ENCODE measurements at places on chromosomes 3 and 15.

DNA sequence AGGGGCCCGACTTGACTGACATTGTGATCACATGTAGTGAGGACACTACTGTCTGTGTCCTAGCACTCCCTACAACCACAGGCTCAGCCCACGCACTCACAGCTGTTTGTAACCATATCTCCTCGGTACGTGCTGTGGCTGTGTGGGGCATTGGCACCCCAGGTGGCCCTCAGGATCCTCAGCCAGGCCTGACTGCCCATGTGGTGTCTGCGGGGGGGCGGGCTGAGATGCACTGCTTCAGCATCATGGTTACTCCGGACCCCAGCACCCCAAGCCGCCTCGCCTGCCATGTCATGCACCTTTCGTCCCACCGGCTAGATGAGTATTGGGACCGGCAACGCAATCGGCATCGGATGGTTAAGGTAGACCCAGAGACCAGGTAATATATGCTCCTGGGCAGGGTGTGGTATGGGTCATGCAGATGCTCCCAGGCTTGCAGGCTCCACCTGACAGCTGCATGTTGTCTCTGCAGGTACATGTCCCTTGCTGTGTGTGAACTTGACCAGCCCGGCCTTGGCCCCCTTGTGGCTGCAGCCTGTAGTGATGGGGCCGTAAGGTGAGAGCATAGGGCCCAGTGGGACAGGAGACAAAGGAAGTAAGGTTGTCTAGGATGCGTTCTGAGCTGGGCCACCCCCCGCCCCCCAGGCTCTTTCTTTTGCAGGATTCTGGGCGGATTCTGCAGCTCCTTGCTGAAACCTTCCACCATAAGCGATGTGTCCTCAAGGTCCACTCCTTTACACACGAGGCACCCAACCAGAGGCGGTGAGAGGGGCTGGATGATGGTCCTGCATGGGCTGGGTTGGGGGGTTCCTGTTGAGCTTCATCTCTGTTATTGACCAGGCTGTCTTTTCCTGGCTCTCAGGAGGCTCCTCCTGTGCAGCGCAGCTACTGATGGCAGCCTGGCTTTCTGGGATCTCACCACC lies 4.4 kb downstream of the DALRD3 start:
- no peak for DNase-seq

GRCh38 chr15:73950831-73951561 lies 24.7 kb downstream of the LOXL1 start:
- DNase-seq = peak; percentile 41

DNA sequence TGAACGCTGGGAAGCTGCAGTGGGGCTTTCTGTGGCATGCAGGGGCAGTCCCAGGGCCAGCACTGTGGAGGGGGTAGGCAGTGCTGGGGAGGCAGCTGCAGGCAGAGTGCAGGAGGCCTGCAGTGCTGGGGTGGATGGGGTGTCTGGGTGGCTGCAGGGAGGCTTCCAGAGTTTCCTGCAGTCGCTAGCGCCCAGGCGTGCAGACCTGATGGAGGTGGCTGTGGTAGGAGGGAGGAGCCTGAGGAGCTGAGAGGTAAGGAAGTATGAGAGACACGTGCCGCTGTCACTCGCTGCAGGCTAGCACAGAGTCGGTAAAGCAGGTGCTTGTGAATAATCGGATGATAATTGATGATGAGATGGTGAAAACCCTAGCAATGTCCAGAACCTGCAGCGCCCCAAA lies 16.3 kb downstream of the SYNM start:
- no peak for DNase-seq

DNA sequence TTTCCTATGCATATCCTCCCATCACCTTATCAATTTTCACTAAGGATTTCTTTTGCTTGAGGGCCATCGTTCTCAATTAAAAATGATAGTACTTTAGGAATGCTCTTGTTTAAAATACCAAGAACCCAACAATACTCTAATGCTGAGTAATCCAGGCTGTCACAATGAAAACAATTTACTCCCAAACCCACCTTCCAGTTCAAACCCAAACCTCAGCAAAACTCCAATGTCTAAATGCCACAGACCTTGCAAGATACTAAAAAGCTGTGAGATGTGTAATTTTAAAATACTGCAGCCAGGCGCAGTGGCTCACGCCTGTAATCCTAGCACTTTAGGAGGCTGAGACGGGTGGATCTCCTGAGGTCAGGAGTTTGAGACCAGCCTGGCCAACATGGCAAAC lies 889.8 kb downstream of the ROBO1 start:
- no peak for DNase-seq

DNA sequence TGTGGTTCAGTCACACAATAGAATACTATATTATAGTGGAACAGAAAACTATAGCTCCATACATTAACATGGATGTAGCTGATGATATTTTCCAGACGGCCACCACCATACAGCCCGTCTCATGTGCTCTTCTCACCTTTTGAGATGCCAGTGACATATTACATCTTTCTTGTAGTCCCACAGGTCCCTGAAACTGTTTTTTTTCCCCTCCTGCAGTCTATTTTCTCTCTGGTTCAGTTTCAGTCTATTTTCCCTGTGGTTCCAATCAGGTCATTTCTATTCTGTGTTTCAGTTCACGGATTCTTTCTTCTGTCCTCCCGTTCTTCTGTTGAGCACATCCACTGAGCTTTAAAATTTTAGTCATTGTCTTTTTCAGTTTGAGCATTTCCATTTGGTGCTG lies 72.2 kb downstream of the PPCDC start:
- DNase-seq = no peak

DNA sequence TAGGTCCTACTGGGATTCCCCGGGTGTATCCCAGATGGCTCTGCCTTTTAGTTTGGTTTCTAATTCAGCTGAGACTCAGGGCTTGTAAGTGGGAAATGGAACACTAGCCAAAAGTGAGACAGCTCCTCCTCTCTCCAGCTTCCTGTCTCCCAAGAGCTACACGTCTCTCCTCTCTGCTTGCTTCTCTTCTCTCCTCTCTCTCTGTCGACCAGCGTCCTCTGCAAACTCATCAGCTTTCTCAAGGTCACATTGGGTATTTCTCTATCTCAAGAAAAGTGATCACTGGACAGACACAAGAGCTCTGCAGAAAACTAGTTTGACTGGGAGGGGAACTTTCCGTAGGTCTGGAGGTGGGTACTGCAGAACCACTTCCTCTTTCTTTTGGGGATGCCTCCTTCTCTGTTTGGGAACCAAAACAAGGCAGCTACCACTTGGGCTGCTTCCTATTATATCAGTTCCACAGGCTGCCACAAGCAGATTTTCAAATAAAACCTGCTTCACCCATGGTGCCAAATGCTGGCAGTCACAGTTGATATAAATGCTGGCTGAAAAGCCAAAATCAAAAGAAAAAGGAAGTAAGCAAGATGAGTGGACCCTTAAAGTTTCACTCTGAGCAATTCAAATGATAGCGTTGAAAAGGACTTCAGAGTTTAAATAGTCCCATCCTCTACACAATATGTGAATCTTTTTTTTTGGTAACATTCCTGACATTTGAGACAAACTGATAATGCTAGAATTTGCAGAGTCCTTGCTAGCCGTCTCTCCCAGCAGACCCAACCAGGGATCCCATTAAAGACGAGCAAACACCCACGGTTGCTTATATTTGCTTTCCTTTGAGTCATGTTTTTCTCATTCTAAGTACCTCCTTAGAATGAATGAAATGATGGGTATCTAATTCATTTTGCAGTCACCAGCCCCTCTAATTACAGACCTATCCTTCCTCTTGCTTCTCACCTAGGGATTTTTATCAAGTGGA lies 7.2 kb upstream of the DYNC1LI1 start:
- DNase-seq = no peak

DNA sequence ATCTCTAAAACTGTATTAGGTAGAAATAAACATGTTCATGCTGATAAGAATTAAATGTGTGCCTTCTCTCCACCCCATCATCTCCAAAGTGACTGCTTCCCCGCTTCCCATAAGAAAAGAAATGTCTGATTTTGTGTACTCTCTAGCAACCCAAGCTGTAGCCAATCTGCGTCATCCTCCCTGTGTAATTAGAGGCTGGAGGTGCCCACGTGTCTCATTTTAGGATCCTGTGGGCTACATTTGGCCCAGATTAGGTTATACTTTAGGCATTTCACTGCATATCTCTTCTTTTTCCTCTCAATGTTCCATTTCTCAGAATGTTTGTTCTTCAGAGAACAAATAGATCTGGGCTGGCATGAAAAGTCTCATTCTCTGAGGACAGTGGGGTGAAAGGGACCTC lies 19.3 kb upstream of the ZNF148 start:
- no peak for DNase-seq

DNA sequence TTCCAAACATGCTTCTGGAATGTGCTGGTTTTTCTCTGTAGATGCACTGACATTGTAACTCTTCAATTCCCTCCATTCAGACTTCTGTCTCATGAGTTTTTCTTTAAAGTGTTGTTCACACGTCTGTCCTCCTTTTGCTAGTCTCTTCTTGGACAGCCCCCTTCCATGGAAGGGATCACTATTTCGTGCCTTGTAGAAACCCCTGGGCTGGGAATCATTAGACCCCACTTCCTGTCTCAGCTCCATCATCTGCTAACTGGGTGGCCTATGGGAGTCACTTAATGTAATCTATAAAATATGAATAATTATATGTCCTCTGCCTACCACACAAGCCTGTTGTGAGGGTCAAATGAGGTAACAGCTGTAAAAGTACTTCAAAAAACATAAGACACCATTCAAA lies 110.6 kb downstream of the THSD4 start:
- no peak for DNase-seq

DNA sequence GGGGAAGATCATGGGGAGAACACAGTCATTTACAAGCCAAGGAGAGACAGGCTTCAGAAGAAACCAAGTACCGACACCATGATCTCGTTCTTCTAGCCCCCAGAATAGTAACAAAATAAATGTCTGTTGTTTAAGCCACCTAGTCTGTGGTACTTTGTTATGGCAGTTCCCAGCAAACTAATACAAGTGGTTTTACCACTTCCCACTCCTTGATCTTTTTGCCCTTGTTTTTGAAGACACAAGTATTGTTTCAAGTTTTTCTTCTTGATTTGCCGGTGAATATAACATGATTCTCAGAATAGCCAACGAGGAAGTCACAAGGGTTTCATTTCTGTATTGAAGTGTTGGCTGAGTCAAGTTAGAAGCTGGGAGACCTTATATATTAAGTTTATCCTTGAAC lies 220.3 kb downstream of the SOX2 start:
- DNase-seq = no peak

DNA sequence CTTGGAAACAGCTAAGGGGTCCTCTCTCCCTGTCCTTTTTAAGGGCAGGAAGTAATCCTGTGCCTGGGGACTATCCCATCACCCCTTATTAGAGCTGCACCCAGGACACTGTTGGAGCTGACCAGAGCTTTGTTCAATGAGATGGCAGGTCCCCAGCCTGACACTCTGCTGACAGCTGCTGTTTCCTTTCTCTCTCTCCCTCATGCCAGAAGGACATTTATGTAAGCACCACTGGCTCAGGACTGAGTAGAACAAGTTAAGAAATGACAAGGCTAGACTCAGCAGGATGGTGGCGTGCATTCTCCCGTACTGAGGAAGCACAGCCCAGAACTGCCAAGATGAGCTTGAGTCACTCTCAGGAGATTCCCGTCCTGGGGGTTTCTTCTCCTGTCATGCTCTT lies 17.3 kb downstream of the GJD2 start:
- DNase-seq = no peak

DNA sequence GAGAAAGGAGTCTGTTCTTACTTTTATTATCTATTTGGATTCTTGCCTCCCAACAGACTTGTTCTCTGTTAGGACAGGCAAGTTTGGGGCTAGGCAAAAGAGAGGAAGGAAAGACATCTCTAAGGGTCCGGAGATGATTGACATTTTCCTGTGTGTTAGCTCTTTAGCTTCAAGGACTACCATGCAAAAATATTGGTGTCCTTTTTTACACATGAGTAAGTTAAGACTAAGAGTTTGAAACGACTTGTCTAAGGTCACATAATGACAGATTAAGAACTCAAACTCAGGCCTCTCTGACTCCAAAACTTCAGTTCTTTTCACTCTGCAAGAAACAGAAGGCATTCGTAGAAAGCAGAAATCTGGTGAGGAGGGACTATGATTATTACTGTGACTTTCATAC lies 5.9 kb downstream of the LMCD1 start:
- DNase-seq = no peak

- no peak for DNase-seq
These were observed 55.1 kb downstream of the LARS2 start for GRCh38 chr3:45443459-45443858.

DNA sequence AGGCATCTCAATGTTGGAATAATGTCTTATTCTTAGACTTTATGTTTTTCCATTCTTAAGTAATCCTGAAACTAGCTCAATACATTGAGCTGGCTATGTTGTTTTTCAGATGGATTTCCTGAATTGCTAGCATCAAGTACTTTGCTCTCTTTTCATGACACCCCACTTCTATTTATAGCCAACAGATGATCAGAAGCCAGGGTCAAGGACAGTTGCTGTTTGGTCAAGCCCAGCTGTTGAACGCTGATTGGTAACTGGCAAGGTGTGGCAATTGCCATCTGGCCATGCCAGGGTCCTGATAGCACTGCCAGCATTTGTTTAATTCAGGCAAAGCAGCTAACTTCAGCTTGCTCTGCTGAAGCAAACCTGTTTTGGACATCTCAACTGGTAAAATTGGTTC lies 46.2 kb upstream of the PLCL2 start:
- DNase-seq = no peak

DNA sequence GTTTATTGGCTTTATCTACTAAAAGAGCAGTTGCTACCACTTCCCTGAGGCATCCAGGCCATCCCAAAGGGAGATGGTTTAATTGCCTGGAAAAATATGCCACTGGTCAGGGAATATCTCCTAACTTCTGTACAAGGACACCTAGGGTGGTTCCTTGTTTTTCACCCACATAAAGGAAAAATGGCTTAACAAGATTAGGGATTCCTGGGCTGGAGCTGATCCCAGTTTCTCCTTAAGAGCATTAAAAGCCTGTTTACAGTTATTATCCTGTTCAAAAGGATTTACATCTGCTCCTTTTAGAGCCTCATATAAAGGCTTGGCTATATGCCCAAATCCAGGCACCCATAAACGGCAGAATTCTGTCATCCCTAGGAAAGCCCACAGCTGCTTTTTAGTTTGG lies 70.2 kb upstream of the WNT7A start:
- no peak for DNase-seq

- DNase-seq = no peak
These were observed 184.9 kb upstream of the LPP start for GRCh38 chr3:187968883-187969580.

GRCh38 chr15:68303560-68304436 lies 26.3 kb downstream of the FEM1B start:
- DNase-seq = no peak
